Astrocyte of the hippocampus (primary cell): ENCODE measurements at places on chromosomes 4 and X.

DNA sequence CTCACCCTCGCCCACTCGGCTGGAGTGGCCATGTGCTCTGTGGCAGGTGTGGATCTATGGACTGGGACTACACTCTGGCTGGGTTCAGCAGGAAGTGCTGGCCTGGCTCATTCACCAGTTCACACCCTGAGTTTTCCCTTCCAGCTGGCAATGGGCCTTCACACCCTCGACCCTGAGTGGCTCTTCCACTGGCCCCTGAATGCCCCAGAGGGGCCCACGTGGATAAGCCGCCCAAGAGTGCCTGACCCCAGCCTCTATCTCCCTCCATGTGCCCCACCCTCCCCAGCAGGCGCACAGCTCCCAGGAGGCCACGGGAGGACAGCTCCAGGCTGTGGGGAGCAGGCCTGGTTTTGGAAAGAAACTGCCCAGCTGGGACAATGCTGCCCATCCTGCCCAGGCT lies 234.1 kb downstream of the AFAP1 start:
- no peak for DNase-seq

- DNase-seq, result no peak
Measured at GRCh38 chr4:26173619-26174018, 147.2 kb upstream of the RBPJ start.

DNA sequence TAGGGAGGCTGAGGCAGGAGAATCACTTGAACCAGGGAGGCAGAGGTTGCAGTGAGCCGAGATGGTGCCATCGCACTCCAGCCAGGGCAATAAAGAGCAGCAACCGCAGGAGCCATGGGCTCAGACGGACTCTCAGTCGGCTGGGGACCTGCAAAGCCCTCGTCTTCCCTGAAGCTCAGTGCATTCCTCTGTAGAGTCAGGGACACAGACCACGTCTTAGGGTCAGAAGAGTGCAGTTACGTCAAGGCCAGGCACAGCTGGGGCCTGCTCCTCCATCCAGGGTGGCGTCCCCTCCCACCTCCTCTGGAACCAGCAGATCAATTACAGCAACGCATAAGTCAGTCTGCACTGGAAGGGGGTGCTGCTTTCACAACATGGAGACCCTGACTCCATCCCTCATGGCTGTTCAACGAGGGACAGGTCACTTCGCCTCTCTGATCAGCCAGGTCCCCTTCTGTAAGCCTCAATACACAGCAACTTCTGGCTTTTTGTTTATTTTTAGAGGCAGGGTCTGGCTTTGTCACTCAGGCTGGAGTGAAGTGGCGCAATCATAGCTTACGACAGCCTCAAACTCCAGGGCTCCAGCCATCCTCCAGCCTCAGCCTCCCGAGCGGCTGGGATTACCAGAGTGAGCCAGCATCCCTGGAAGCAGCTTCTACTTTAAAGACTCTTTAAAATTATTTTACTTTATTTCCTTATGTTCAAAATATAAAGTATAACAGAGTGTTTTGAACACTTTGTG lies 76.4 kb downstream of the ZFYVE28 start:
- DNase-seq, result no peak

DNA sequence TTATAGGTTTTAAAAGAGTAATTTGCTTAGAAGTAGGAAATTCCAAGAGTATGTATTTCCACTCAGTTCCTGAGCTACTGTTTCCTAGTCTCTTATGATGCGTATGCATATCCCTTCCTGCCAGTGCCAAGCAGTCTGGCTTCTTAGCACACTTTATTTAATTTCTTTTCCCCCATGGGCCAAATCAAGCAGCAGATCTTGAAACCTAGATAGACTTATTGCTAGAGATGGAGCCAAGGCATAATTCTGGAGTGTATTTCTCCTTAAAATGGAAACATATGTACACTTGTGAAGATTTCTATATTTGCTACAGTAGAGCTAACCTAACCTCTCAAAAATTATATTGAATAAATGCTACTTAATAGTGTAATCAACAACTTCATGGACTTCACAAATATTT lies 2337.6 kb downstream of the PCDH7 start:
- no peak for DNase-seq

DNA sequence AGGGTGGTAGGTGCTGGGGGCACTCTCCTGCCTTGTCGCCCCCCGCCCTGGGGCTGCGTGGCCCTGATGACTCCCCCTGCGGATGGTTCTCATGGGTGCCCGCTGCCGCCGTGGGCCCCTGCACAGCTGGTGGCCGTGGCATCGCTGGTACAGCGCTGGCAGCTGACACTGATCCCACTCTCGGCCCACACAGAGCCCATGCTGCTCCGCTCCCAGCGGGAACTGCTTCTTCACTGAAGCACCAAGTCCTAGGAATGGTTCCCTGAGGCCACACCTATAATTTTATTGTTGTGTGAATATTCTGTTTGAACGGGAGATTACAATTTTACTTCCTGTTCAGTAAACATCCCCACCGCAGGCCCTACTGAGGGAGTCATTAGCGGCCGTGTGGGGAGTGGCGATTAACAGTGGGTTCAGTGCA lies 138.6 kb upstream of the NKX1-1 start:
- no peak for DNase-seq
